ENCODE measurements at places on chromosomes 3 and 15. TPM values are rescaled to one million over a fixed set of nuclear protein-coding genes. Genes with fewer than 3 reads are reported as not detected.

GRCh38 chr3:185943760-185944106 lies 5.9 kb upstream of the TRA2B start:
- no peak for DNase-seq

GRCh38 chr3:6504347-6504746 lies 356.6 kb upstream of the GRM7 start:
- no peak for DNase-seq

The ZMYND10 gene
- 1.2 TPM for polyA plus RNA-seq

The TIGIT gene
- 1.6 TPM for polyA plus RNA-seq

DNA sequence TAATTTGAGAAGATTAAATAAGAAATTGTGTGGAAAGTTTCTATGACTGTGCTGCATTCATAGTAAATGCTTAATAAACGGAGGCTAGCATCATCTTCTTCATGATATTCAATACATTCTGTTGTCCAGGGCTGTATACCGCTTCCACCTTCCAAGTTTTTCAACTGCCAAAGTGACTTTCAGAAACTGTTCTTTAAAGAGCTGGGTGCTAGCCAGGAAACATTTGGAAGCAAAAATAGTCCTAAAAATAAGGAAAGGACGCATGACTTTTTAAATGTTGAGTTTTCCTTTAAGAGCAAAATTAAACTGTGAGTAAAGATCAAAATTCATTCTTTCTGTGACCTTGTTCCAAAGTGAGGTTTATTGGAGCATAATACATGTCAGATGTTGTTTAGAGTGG lies 9.4 kb upstream of the ERC2 start:
- DNase-seq: peak; percentile 40

GRCh38 chr3:171427771-171428320 lies 32.4 kb downstream of the TNIK start:
- no peak for DNase-seq

DNA sequence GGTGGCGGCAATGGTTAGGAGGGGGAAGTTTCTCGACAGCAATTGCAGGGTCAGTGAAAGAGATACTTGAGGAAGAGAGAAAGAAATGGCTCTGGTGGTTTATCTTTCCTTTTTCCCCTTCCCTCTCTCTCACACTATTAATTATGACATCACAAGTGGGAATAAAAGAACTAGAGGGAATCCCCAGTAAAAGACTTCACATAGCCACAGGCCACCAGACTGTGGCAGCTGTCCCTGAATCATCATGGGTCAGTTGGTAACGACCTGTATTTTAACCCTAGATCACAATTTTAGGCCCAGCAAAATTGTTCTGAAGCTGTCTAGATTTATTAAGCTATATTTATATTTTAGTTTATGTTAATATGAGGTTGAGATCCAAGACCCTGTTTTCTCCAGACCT lies 40.3 kb downstream of the MBNL1 start:
- no peak for DNase-seq

GRCh38 chr3:124384527-124384926 lies 345.7 kb upstream of the UMPS start:
- no peak for DNase-seq
